Type B pancreatic cell (in vitro differentiated cells): ENCODE measurements at places on chromosomes 7 and 10.

- no peak for DNase-seq
Measured at GRCh38 chr10:3485057-3485686, 299.8 kb downstream of the KLF6 start.

DNA sequence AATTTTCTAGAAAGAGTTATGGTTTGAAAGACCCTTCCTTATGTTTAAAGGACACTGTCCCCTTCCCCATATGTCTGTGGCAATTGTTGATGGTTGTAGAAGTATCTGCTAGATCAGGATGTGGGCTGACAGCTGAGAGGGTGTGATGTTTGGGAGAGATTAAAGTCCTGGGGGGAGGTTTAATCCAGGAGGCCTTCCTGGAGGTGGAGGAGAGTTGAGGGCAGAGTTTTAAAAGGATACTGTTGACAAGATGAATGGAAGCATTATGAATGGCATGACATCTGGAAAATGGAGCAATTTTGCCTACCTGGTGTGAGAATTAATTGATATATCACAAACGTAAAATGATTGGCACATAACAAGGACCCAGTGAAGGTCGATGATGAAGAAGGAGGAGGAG, 32.9 kb upstream of the SMC3 start:
- DNase-seq = no peak

DNA sequence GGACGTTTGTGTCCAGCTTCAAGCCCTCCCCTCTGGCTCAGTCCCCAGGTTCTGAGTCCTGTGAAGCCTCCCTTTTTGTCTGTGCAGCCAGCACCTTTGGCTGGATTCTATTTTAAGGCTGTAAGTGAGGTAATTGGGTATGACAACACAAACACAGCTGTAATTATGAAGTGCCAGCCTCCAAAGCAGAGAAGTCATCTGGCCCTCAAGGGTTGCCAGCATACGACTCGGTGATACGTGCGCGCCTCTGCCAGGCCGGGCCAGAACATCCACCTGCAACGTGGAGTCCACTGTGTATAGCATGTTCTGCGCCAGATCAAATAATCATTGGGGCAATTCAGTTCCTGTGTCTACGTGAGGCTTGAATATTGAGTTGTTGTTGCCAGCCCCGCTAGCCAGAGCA, 6.7 kb upstream of the FAM180A start:
- no peak for DNase-seq

DNA sequence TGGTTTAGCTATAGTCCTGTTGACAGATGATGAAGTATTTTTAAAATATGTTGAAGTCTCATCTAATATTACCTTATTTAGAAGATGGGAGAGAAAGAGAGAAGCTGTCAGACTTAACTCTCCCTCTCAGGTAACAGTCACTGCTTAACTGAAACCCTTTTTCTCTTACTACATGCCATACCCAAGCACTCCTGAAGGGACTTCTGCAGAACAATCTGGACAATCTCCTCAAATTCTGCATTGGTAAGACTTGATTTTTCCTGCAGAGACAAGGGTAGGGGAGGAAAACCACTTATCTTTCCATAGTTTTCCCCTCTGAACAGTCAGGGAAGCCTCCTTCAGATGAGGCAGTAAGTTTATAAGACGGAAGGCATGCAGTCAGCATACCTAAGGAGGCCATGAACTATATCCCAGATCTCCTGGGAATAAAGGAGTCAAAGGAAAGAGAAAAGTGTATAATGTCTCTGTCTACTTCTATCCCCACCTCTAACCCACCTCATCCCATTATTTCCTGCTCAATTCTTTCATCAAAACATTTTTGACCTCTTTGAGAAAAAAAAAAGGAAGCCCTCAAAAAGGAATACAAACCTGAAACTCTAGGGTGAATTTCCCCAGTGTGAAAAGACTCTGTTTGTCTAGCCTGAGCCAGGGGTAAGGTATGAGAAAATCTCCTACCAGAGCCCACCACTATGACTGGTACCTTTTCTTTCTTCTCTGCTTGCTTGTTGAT, 9.4 kb downstream of the ZCWPW1 start:
- DNase-seq = no peak

GRCh38 chr7:5439572-5440496, 16.2 kb upstream of the TNRC18 start:
- DNase-seq = no peak

- DNase-seq = no peak
Measured at GRCh38 chr7:24914465-24914859, 65.5 kb downstream of the OSBPL3 start.

- no peak for DNase-seq
Measured at GRCh38 chr10:49054753-49055152, 60.6 kb downstream of the VSTM4 start.

- no peak for DNase-seq
Measured at GRCh38 chr7:29588900-29589696, 25.5 kb downstream of the PRR15 start.

DNA sequence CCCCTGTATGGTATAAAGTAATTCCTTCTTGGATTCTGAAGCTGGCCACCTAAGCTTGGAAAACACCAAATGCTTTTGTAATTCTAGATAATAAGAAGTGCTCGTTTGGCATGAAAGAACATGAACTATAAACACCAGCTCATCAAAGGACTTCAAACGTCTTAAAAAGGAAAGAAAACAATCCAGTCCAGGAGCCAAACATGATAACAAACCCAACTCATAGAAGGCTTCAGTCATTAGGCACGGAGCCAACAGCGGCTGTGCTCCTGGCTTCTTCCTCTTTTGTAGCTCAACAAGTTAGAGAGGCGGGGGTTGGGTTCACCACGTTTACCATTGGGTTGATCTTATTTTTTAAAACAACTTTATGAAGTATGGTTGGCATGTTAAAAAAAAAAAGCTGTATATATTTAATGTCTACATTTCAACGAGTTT, 56.4 kb upstream of the ECHDC3 start:
- no peak for DNase-seq

DNA sequence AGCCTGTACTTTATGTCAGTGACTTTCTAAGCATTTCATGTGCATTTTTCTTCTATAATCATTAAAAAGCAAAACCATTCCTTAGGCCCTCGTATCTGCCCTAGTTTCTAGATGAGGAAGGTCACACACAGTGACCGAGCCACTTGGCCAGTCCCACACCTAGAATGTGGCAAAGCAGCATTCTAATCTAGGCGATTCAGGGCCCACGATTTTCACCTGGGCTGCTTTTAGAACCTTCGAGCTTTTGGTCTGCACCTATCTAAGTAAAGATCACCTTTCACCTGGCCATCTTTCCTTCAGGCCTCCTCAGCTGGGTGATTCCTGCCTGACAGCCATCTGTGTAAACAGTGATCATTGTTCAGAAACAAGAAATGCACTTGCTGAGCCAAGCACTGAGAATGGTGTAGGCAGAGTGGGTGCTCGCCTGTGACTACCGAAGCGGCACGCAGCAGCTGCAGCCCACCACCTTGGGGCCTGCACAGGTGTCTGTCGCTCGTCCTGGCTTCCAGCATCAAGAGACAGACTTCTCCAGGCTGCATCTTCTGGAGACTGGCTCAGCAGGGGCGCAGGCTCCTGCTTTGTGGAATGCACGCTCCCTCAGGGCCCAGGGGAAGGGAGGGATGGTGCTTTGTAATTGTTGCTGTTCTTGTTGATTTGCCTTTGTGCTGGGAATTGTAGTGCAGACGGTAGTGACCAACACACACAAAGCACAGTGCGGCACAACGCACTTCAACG, 149.0 kb upstream of the INSYN2A start:
- no peak for DNase-seq

- no peak for DNase-seq
Measured at GRCh38 chr7:139874302-139874629, 45.2 kb downstream of the TBXAS1 start.
